Hair follicle dermal papilla cell (primary cell): ENCODE measurements at places on chromosomes 2 and 18. TPM values are rescaled to one million over a fixed set of nuclear protein-coding genes. Genes with fewer than 3 reads are reported as not detected.

AAK1 gene
- total RNA-seq: 80.4 and 85.7 TPM in 2 replicates

OSR1 gene
- total RNA-seq: 74.8 and 95.0 TPM in 2 replicates

DAPL1 gene
- total RNA-seq: 0.61 TPM in 1 of 2 replicates, not detected in the other

GKN1 gene
- not detected in 2 replicates for total RNA-seq

DUSP19 gene
- total RNA-seq: 2.4 and 3.4 TPM in 2 replicates

PROKR1 gene
- total RNA-seq: not detected in 2 replicates

ADD2 gene
- 0.32 TPM in 1 of 2 replicates, not detected in the other for total RNA-seq

CCT7 gene
- 166 and 183 TPM in 2 replicates for total RNA-seq

LRRTM1 gene
- not detected in 2 replicates for total RNA-seq

ACOXL gene
- not detected in 2 replicates for total RNA-seq

SOWAHC gene
- 11.8 and 16.6 TPM in 2 replicates for total RNA-seq

SP9 gene
- under 0.01 and 0.12 TPM in 2 replicates for total RNA-seq

CYP27A1 gene
- 21.5 and 35.2 TPM in 2 replicates for total RNA-seq

DSG2 gene
- total RNA-seq: 0.12 and 0.49 TPM in 2 replicates

AP1S3 gene
- 2.6 and 3.5 TPM in 2 replicates for total RNA-seq

SOX11 gene
- 0.12 and 0.32 TPM in 2 replicates for total RNA-seq

TFPI gene
- total RNA-seq: 46.9 and 47.1 TPM in 2 replicates

CXCR2 gene
- total RNA-seq: not detected in 2 replicates

MAP2 gene
- total RNA-seq: 13.2 and 23.2 TPM in 2 replicates

CHCHD5 gene
- total RNA-seq: 7.1 and 10.7 TPM in 2 replicates

IHH gene
- 0.12 TPM in 1 of 2 replicates, not detected in the other for total RNA-seq

CPLX4 gene
- total RNA-seq: 0.16 and 0.24 TPM in 2 replicates

TMEM178A gene
- total RNA-seq: 0.24 TPM in 1 of 2 replicates, not detected in the other

POTEF gene
- total RNA-seq: 0.12 TPM in 1 of 2 replicates, not detected in the other

PER2 gene
- 11.2 and 13.5 TPM in 2 replicates for total RNA-seq

PLGLB2 gene
- 1.3 and 2.8 TPM in 2 replicates for total RNA-seq

CROCC2 gene
- 0.49 and 0.81 TPM in 2 replicates for total RNA-seq

FTCDNL1 gene
- total RNA-seq: 0.73 and 1.3 TPM in 2 replicates

ST6GAL2 gene
- 0.49 and 1.6 TPM in 2 replicates for total RNA-seq

LOXHD1 gene
- total RNA-seq: not detected in 2 replicates

SCYGR4 gene
- total RNA-seq: not detected in 2 replicates

MAL gene
- total RNA-seq: not detected in 2 replicates

ANKRD29 gene
- 9.1 and 9.6 TPM in 2 replicates for total RNA-seq

LYPD6B gene
- 11.4 and 18.6 TPM in 2 replicates for total RNA-seq

METTL4 gene
- 5.8 and 7.1 TPM in 2 replicates for total RNA-seq

ITGA4 gene
- total RNA-seq: 60.7 and 79.2 TPM in 2 replicates

PKP4 gene
- 61.1 and 84.4 TPM in 2 replicates for total RNA-seq

TFCP2L1 gene
- 0.12 and 0.32 TPM in 2 replicates for total RNA-seq

RFTN2 gene
- 10.4 and 17.5 TPM in 2 replicates for total RNA-seq

FBXO36 gene
- total RNA-seq: 4.6 and 4.7 TPM in 2 replicates

MOGAT1 gene
- not detected in 2 replicates for total RNA-seq

GALNT14 gene
- total RNA-seq: 12.8 and 14.4 TPM in 2 replicates

STK17B gene
- total RNA-seq: 48.2 and 53.8 TPM in 2 replicates

MFSD2B gene
- total RNA-seq: 0.12 and 0.16 TPM in 2 replicates

MEP1B gene
- total RNA-seq: 0.12 TPM in 1 of 2 replicates, not detected in the other

SIX2 gene
- 0.61 and 0.65 TPM in 2 replicates for total RNA-seq

NAT8 gene
- not detected in 2 replicates for total RNA-seq

MRPL30 gene
- 28.1 and 31.0 TPM in 2 replicates for total RNA-seq

DOK6 gene
- 5.2 and 8.0 TPM in 2 replicates for total RNA-seq

EMILIN1 gene
- 147 and 151 TPM in 2 replicates for total RNA-seq

AFF3 gene
- total RNA-seq: 4.0 and 11.2 TPM in 2 replicates

RGPD3 gene
- total RNA-seq: 0.32 and 0.49 TPM in 2 replicates

PROM2 gene
- total RNA-seq: 0.36 and 0.97 TPM in 2 replicates

CD8B gene
- total RNA-seq: not detected in 2 replicates
